Fibroblast of mammary gland (primary cell): ENCODE measurements at places on chromosomes 6 and 20.

GRCh38 chr6:53944543-53944942 lies 149.7 kb downstream of the LRRC1 start:
- no peak for DNase-seq

DNA sequence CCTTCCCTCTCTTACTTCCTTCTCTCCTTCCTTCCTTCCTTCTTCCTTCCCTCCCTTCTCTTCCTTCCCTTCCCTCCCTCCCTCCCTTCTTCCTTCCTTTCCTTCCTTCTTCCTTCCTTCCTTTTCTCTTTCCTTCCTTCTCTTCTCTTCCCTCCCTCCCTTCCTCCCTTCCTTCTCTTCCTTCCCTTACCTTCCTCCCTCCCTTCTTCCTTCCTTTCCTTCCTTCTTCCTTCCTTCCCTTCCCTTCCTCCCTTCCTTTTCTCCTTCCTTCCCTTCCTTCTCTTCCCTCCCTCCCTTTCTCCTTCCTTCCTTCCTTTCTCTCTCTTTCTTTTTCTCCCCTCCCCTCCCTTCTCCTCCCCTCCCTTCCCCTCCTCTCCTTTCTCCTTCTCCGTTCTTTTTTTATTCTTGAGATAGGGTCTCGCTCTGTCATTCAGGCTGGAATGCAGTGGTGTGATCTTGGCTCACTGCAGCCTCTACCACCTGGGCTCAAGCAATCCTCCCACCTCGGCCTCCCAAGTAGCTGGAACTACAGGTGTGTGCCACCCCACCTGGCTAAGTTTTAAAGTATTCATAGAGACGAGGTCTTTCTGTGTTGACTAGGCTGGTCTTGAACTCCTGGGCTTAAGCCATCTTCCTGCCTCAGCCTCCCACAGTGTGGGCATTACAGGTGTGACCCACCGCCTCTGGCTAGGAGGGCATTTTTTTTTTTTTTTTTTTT lies 1.1 kb upstream of the ZNF512B start:
- DNase-seq: no peak

DNA sequence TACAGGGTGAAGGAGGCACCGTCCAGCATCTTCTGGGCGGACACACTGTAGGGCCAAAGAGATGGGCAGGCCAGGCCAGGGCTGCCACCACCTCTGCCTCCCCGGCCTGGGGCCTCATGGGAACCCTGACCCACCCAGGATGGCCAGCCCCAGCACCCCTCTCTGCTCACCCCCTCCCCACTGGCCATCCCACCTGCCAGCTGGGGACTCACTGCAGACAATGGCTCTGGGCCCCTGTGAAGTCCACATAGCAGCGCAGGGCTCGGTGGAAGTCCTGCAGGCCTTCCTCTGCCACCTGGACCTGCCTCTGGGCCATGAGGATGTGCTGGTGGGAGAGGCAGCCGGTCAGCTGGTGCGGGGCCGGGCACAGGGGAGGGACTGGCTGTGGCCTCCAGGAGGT lies 3.6 kb upstream of the C20orf144 start:
- DNase-seq: no peak

- DNase-seq: peak; percentile 48
These were observed 125.5 kb upstream of the TMEM170B start for GRCh38 chr6:11412011-11412424.

DNA sequence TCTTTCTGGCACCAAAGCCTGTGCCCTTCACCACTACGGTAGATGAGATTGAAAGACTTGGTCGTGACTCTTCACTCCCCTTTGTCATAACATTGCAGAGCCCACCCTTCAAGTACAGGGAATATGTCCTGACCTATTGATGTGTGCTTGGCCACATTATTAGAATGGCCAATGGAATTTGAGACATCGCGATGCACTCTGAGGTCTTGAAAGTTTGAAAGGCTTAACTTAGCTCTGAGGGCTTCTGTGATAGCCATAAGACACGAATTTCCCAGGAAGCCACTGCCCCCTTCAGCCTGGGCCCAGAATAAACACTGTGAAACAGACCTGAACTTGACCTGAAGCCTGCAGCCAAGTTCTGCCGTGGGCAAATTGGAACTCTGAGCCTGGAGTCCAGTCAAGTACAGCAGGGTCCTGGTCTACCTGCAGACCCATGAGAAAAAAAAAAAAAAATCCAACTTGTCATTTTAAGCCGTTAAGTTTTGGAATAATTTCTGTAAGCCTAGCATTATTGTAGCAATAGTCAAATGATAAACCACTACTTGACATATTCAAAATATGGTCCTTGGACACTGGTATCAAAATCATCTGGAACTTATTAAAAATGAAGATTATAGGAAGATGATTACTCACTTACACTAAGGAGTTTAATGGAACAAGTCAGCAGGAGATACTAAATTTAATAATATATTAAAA lies 36.9 kb upstream of the TRAF3IP2 start:
- DNase-seq: peak; percentile 86

- DNase-seq: no peak
These were observed 48.9 kb downstream of the SLC2A12 start for GRCh38 chr6:134003542-134003951.

- DNase-seq: no peak
These were observed 39.2 kb upstream of the RALY start for GRCh38 chr20:33954504-33954903.

DNA sequence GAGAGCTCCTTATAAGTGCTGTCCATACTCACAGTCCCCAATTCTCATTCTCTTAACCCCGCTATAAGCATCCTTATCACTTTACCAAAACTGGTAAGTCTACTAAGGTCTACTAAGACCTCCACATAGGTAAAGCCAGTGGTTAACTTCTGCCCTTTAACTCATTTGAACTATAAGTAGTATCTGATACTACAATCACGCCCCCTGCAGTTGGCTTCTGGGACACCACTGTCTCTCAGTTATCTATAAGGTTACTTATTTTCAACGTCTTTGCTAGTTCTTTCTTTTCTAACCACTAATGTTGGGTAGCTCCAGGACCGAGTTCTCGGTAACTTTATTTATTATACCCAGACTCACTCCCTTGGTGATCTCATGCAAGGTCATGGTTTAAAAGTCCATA lies 142.6 kb downstream of the ARHGAP18 start:
- peak; percentile 52 for DNase-seq

DNA sequence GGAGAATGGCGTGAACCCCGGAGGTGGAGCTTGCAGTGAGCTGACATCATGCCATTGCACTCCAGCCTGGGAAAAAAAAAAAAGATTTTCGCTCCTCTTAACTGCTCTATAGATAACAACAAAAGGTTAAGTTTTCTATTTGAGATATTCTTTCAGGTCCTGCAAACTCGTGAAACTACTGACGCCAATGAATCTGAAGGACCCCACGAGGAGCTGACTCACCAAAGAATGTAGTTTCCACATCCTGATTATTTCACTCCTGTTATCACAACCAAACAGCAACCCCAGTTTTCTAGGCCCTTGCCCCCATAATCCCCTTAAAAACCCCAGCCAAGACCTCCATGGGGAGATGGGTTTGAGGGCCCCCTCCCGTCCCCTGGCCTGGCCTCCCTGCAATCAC lies 58.7 kb downstream of the OTOR start:
- DNase-seq: peak; percentile 9

GRCh38 chr6:126100386-126100785 lies 114.0 kb downstream of the TRMT11 start:
- DNase-seq: no peak

- no peak for DNase-seq
These were observed 608.0 kb downstream of the COL12A1 start for GRCh38 chr6:74597840-74598239.

- peak; percentile 67 for DNase-seq
These were observed 21.3 kb downstream of the TNXB start for GRCh38 chr6:32087574-32088486.

DNA sequence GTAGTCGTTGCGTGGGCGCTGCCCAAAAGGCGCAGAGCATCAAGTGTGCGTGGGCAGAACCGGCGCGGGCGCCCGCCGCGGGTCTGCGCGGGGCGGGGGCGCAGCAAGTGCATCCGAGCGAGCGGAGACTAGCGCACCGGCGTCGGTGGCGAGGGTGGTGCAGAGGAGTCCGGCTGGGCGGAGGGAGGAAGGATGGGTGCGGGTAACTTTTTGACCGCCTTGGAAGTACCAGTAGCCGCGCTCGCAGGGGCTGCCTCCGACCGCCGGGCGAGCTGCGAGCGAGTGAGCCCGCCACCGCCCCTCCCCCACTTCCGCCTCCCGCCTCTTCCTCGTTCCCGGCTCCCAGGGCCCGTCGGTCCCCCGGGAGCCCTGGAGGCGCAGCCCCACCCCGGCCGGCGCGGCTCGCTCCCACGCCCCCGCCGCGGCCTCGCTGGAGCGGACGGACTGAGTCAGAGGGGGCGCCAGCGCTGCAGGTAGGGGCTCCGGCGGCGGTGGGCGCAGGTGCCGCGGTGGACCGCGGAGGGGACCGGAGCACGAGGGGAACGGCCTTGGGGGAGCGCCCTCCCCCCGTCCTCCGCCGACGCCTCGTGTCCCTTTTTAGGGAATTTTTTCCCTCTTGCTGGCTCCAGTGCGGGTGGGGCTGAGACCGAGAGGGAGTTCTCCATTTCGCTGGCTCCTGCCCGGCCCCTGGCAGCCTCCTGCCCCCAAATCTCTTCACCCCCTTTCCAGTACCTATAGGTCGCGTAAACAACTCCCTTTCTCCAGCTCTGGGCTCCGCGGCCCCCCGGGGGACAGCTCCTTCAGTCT lies 1.6 kb upstream of the DBNDD2 start:
- DNase-seq: peak; percentile 30

DNA sequence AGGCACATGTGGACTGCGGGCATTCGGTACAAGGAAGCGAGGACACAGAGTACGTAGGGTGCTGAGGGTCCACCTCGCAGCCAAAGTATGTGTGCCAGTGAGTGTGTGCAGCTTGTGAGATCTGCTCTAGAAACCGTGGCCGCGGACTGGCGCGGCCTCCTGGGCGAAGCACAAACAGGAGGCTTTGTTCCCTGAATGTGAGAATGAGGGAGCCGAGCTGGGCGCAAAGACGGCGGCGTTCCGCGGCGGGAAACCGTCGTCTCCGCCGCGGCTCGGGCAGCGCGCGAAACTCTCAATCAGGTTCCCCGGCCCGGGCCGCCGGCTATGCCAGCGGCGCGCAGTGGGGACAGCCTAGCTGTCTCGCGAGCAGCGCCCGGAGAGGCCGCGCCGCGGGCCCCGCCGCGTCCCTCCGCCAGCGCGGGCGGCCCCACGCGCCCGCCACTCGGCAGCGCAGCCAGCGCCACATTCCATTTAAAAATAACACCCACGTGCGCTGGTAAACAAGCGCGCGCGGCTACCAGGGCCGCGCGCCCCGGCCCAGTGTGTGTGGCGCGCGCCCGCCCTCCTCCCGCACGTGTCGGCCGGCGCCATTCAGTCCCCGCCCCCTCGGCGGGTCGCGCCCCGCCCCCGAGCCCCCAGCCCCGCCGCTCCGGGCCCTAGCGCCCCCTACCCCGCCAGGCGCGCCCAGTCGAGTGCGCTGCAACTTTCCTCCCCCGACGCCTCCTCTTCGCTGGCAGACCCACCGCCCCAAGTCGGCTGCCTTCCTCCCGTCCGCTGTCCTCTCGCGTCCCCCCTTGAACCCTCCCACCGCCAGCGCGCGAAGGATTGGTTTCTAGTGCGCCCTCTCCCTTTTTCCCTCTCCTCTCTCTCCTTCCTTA lies 3.0 kb upstream of the FOXO3 start:
- peak; percentile 57 for DNase-seq

DNA sequence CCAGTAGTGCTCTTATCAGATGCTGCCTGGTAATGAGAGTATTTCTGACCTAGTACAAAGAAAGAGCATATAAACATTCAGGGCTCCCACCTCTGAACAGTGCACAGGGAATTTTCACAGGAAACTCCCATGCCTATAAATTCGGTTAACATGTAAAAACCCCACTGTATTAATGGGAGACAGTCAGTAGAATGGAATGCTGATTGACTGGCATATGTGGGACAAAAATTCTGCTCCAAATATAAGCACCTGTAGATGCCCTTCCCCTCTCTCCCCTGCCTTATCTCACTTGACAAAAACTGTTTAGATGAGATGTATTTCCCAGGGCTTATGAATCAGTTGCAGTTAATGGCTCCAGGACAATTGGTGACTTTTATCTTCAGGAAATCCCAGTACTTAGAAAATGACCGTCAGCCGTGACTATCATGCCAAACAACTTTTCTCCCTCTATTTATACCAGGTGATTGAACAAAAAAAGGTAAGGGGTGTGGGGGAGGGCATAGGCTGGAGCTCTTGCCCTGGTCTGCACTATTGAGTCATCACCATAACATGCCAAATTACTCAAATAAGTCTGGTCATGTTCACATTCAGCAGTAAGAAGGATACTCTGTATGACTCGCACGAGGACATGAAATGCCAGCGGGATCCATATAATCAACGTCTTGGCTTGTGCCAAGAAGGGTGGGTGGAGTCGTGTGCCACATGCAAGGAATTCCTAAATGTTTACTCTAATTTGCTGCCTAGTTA lies 176.4 kb upstream of the BMP2 start:
- DNase-seq: peak; percentile 81

DNA sequence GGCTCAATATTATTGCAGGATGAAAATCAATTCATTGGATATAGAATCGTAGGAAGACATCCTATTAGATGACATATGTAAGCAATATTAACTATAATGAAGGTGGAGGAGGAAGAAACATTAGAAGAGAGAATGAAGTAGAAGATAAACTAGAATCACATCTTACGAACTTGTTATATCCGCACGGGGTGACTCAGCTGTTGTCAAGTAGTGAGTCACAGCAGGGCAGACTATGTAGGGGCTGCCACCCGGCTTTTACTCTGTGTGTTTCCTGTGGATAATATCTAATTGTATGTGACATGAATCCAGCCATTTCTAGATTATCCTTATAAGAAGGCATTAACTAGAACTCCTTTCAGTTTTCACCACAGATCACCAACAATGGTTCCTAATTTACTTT lies 520.2 kb downstream of the DOK5 start:
- DNase-seq: no peak

GRCh38 chr6:87817183-87817582 lies 115.2 kb upstream of the AKIRIN2 start:
- DNase-seq: peak; percentile 12

GRCh38 chr6:164838068-164838615 lies 471.3 kb downstream of the C6orf118 start:
- DNase-seq: no peak

DNA sequence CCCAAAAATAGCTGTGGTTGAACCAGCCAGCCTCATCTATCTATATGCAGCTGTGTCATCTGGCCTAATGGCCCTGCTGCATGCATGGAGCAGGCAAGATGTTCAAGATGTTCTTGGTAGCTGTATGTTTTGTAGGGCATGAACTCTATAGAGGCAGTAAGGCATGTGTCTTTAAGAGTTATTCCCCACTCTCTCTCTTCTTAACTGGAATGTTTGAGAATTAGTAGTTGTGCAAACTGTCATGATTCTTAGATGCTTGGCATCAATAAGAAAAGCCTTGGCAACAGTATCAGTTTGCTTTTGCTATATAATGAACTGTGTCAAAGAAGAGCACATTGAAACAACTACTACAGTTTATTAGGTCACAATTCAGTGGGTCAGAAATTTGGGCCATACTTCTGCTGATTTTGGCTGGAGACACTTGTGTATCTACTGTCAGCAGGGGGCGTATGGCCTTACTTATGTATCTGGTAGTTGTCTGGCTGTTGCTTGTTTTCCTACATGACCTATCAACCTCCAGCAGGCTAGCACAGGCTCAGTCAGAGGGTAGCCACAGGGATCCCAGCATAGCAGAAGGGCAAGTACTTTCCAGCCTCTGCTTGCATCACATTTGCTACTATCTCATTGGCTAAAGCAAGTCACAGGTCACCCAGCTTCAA lies 56.1 kb upstream of the LAMP5 start:
- peak; percentile 61 for DNase-seq
